ENCODE measurements at places on chromosomes 1 and 21. TPM values are rescaled to one million over a fixed set of nuclear protein-coding genes. Genes with fewer than 3 reads are reported as not detected.

GRCh38 chr1:232812560-232812959 is 7.3 kb downstream of the MAP10 start:
- no peak for DNase-seq

- no peak for DNase-seq
Measured at GRCh38 chr1:13494025-13494424, 19.8 kb downstream of the LRRC38 start.

DNA sequence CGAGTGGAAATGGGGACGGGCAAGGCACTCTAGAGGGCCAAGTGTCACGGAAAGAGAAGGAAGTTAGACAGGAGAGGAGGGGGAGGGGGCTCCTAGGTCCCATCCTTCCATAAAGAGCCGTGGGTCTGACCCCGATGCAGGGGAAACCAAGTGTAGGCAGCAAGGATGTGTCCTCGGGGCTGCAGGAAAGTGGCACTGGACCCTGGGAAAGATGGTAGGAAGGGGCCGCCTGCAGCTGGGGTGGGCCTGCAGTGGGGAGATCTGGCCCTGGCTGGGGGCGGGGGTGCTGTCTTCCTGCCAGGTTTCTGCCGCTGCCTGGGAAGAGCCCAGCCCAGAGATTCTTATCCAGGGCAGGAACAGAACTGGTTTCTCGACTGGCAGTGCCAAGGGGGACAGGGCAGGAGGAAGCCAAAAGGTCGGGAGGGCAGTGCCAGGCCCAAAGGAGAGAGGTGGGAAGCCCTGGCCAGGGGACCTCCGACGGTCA is 12.9 kb downstream of the CRABP2 start:
- no peak for DNase-seq

- DNase-seq = no peak
Measured at GRCh38 chr1:179917601-179918429, 35.7 kb downstream of the TOR1AIP1 start.

DNA sequence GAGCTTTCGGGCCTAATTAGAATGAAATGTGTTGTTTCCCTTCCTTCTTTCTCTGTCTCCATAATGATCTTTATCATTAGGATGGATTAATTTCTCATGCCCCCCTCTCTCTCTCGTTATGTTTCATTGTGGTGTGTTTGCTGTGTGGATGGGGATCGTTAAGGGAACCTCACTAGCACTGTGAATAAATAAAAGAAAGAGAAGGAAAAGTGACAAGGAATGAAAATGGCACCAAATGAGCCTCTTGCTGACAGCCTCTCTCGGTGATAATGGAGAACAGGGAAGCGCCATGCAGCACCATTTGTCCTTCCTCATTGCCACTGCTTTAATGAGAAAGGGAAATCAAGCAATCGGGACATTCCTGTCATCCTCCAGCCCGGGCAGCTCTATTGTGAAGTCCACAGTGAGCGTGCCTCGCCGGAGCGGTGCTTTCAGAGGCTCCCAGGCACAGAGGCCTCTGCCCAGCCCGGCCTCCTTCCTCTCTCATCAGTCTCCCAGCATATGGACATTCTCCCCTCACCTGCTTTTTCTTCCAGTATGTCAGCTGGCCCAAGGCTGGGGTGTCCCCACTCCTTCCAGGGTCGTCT is 265.7 kb upstream of the TMEM51 start:
- no peak for DNase-seq

GRCh38 chr21:14594967-14595366 is 48.9 kb upstream of the SAMSN1 start:
- DNase-seq = no peak

GRCh38 chr1:203778146-203778545 is 13.2 kb downstream of the LAX1 start:
- DNase-seq = no peak

Gene FNDC5
- total RNA-seq = 5.5 TPM

Data from esophagus muscularis mucosa (tissue), 4 donors.